ENCODE measurements at places on chromosomes 12 and 14. TPM values are rescaled to one million over a fixed set of nuclear protein-coding genes. Genes with fewer than 3 reads are reported as not detected.

Gene SLC5A8
- total RNA-seq = not detected

Gene CIDEB
- total RNA-seq = 0.59 TPM

Gene TC2N
- total RNA-seq = 0.18 TPM

Gene KRT7
- 2.1 TPM for total RNA-seq

Gene GPX2
- not detected for total RNA-seq

Gene FGF23
- not detected for total RNA-seq

Gene WDHD1
- total RNA-seq = 17.7 TPM

Gene P2RX7
- 0.89 TPM for total RNA-seq
